Psoas muscle (tissue), 8 donors: ENCODE measurements at places on chromosomes 12 and 14. TPM values are rescaled to one million over a fixed set of nuclear protein-coding genes. Genes with fewer than 3 reads are reported as not detected.

KRT81 gene
- 0.03 TPM for polyA plus RNA-seq

TSPAN11 gene
- polyA plus RNA-seq, result 0.15 TPM

PAPLN gene
- polyA plus RNA-seq, result 0.38 TPM

DNA sequence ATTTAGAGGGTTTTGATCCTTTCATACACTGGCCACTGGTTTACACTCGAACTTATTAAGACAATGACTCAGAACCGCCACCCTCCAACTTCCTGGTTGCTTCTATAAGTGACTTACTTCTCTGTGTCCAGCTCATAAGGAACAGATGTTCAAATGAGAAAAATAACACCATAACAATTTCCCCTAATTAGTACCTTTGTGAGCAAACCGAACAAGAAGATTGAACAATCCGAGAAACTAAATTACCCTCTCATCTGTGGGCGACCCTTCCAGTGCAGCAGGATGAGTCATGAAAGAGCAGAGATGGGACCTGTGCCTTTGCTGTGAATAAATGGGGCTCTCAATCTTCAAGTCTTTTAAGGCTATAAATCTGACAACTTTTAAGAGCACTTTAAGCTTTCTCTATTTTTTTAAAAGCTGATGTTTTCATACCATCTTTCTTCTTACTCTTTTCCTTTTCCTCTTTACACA, 146.8 kb upstream of the RASSF8 start:
- H3K4me3 ChIP-seq, result no peak overlapping the region
- peaks cover 5% of the 10 kb centered on the region for H3K27me3 ChIP-seq
- H3K4me1 ChIP-seq, result no peaks in the 10 kb centered on the region

- no peak overlapping the region for H3K27ac ChIP-seq
- DNase-seq, result no peak
- no peaks in the 10 kb centered on the region for H3K27me3 ChIP-seq
These were observed 71.2 kb downstream of the TNFAIP2 start for GRCh38 chr14:103194256-103195045.
